GM12892 (cell line): ENCODE measurements at places on chromosomes 12 and 14.

GRCh38 chr14:21921453-21921852 is 247.8 kb upstream of the OR4E1 start:
- no peak for DNase-seq

- no peak for DNase-seq
These were observed 108.7 kb downstream of the DIP2B start for GRCh38 chr12:50613463-50613862.

- no peak for DNase-seq
These were observed 31.9 kb upstream of the DUSP6 start for GRCh38 chr12:89384050-89384758.

- DNase-seq, result no peak
These were observed 349.0 kb downstream of the GLT1D1 start for GRCh38 chr12:129202109-129202814.

DNA sequence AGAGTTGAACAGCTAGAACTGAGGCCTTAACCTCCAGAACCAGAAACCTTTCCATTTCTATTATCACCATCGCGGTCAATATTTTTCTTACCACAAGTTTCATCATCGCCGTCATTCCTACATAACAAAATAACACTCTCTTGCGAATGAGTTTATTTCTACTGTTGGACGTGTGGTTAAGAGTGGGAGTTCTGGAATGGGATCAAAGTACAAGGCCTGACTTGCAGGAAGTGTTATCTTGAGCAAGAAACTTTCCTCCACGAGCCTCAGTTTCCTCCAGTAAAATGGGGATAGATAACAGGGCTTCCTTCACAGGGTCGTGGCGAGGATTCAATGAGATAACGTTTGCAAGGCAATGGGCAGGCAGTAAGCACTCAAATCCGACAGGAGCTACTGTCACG is 652 bp downstream of the SART3 start:
- DNase-seq, result no peak

DNA sequence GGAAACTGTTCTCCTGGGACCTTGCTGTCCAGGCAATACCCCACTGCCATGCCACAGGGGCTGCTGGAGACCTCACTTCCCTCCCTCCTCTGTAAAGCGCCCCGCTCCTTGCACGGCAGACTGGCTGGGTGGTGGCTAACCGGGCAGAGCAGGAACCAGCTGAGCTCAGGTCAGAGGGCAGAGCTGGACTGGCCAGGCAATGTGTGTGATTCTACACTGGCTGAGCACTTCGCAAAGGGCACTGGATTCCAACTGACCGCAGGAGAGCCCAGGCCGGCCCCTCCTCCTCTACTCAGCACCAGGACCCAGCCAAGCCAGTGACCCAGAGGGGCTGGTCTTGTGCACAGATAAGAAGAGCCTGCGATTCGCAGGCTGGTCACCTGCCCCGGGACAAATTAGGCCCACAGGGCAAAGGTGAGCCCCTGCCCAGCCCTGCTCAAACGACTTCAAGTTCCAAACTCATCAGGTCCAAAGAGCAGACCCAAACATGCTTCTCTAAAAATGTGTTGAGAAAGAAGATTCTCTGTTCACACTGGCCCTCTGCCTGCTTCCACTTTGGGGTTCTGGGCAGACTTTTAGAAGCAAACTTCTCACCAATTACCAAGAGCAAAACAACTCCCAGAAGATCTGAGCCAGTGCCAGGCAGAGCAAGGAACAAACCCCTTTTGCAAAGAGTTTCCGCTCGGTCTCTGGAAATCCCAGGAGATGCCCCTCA is 54.9 kb upstream of the DIO3 start:
- no peak for DNase-seq

GRCh38 chr14:74592476-74593201 is 19.4 kb downstream of the LTBP2 start:
- no peak for DNase-seq

GRCh38 chr14:71620401-71620800 is 311.8 kb upstream of the RGS6 start:
- no peak for DNase-seq

- DNase-seq, result no peak
These were observed 107.4 kb downstream of the AEBP2 start for GRCh38 chr12:19546611-19547162.

DNA sequence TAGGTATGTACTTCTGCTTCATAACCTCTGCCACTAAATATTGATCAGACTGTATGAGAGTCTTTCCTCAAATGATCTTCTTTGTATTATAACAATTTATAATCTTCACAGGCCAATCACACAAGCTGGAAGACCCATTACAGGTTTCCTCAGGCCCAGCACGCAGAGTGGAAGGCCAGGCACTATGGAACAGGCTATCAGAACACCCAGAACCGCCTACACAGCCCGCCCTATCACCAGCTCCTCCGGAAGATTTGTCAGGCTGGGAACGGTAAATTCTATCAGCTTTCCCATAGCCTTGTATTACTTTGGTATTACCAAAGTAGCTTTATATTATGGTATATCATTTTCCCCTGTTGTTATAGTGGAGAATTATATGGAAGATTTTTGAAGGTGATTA is 16.5 kb downstream of the TTC8 start:
- no peak for DNase-seq

DNA sequence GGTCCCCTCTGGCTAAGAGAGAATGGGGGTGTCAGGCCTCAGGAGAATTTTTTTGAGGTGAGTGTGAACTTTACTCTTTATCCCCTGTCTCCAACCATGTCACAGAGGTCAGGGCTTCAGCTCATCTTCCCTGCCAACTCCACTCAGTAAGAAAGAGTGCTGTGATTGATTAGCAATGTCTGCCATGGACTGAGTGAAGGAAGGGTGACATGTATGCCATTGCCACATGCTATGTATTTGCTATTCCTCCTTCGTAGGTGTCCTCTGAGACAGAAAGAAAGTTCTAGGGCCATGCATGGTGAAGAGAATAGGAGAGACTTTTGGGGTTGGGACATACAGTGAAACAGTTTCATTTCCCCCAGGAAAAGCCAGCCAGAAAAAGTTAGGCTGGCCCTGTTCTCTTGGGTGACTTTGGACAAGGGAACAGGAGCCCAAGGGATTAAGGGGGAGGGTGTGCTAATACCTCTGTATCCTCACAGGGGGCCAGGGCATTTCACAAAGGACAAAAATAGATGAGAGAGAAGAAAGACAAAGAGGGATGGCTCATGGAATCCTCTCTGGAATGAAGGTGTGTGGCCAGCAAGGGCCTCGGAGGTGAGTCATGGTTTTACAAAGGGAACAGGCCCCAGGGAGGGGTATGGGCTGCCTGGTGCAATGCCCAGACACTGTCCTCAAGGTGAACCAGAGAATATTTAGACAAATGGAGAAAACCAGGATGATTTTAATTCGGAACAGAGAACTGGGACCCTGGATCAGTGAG is 13.9 kb upstream of the MYL2 start:
- no peak for DNase-seq

DNA sequence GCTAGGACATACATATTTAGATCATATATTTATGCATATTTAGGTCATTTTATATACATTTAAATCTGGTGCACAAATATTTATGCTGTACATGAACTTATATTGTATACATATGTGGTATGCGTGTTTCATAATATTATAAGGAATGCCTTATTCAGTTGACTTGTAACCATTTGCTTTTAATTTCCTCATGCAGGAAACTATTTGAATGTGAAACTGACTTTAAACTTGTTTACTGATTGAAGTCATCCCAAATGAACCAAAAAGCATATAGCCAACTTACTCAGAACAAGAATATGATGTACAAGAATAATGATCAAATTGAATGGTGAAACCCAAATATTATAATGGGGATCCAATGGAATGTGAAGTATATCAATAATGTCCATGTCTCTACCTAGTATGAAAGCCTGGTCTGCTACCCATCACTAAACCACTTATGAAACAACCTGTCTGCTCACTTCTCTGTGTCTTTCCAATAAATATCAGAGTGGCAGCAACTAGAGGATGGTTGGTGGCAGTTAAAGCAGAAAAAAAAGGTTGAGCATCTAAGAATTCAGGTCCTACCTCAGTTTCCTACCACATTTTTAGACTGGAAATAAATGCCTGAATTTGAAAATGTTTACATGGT is 38.3 kb downstream of the RPS6KA5 start:
- DNase-seq, result no peak

- no peak for DNase-seq
These were observed 883.9 kb downstream of the LRFN5 start for GRCh38 chr14:42490536-42490935.

DNA sequence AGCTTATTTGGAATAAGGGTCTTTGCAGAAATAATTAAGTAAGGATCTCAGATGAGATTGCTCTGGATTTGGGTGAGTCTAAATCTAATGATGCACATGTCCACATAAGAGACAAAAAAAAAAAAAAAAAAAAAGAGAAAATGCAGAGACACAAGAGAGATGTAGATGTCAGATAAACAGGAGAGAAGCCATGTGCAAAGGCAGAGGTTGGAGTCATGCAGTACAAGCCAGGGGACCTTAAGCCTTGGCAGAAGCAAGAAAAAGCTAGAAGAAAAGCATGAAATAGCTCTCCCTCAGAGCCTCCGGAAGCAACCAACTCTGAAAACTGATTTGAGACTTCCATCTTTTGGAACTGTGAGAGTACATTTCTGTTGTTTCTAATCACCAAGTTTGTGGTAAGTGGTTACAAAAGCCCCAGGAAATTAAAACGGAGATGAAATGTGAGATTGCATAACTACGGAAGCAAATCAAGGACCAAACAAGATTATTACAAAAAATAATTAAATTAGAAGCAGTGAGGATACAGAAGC is 1304.0 kb upstream of the SEL1L start:
- DNase-seq, result no peak

GRCh38 chr12:851913-852312 is 97.6 kb downstream of the RAD52 start:
- DNase-seq, result no peak

DNA sequence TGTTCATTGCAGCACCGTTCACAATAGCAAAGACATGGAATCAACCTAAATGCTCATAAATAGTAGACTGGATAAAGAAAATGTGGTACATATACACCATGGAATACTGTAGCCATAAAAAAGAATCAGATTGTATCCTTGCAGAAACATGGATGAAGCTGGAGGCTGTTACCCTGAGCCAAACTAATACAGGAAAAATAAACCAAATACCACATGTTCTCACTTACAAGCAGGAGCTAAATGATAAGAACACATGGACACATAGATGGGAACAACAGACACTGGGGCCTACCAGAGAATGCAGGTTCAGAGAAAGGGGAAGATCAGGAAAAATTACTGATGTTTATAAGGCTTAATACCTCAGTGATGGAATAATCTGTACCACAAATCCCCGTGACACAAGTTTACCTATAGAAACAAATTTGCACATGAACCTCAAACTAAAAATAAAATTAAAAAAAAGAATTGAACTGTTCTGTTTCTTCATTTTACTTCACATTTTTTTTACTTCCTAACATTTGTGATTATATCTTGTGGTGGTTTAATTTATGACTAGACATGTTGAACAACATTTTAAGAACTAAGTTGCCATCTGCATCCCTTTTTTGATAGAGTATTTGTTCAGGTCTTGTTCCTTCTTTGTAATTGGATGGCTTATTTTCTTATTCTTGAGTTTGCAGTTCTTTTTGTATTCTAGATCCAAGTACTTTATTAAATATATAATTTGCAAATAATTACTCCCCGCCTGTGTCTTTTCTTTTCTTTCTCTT is 835.2 kb downstream of the FSCB start:
- no peak for DNase-seq

- no peak for DNase-seq
These were observed 532.0 kb downstream of the TMEM121 start for GRCh38 chr14:106058342-106058741.

DNA sequence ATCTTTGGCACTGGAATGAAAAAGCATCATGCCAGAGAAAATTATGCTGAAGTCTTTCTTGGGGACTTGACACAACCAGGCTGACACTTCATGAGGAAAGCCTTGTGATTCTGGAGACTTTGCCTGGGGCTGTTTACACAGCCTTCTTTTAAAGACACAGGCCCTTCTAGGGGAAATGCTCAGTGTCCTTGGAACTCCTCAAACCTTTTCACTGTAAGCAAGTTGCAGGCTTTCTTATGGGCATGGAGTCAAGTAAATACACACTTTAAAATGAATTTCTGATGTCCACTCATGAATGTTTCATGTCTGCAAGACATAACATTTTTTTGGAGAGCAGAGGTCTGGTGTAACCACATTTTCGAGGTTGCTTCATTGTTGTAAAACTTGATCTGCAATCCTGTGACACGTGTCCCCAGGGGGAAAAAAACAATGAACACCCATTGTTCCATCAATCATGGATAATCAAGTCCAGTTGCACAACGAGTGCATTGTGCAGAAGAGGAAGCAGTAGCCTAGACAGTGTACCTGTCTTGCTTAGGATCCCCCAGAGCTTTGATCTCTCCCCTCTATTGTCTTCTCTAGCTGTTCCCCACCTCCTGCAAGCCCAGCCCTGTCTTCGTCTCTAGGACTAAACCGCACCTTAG is 155.1 kb upstream of the PRICKLE1 start:
- no peak for DNase-seq

DNA sequence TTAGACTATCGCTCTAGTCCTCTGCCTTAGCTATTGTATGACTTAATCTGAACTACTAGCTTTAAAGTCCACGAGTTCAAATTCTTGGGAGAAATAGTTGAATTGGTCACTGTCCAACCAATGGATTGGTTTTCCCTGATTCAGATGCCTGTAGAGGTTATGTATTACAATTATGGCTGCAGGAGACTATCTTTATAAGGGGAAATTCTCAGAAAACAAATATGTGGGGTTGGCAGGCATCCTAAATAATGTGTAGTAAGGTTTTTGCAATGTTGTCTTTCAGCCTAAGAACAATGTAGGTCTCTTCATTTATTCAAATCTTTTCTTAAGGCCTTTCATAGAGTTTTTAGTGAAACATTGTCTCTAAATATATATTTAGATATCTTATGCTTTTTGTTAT is 26.9 kb downstream of the MYRFL start:
- no peak for DNase-seq

- DNase-seq, result no peak
These were observed 379.4 kb downstream of the ALG10 start for GRCh38 chr12:34401659-34402227.

DNA sequence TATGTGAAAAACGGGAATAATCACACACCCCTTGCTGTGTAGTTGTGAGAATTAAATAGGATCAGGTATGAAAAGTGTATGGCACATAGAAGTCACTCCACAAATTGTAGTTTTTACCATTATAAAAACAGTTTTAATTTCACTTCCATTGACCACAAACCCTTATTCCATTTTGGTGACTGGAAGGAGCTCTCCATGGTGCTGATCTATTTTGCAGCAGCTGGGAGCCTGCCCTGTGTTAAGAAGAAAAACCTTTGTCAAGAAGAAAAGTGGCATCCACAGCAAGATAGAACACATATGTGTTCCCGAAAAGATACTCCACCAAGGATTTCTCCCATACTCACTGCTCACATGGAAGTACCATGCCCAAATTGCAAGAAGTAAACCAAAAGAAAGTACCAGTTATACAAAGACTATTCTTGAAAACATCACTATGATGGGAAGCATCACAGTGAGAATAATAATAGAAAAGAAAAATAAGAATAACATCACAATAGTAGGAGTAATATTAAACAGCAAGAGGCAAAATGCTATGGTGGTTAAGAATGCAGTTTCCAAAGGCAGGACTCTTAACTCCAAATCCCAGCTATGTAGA is 58.7 kb downstream of the TUNAR start:
- no peak for DNase-seq
